Activated CD4-positive, alpha-beta T cell treated with anti-CD3 and anti-CD28 coated beads, Interleukin-2, amount 50 U/mL, for 16 hours (primary cell): ENCODE measurements at places on chromosomes 7 and 10.

- no peak for DNase-seq
These were observed 4.4 kb downstream of the NACAD start for GRCh38 chr7:45084336-45084735.

DNA sequence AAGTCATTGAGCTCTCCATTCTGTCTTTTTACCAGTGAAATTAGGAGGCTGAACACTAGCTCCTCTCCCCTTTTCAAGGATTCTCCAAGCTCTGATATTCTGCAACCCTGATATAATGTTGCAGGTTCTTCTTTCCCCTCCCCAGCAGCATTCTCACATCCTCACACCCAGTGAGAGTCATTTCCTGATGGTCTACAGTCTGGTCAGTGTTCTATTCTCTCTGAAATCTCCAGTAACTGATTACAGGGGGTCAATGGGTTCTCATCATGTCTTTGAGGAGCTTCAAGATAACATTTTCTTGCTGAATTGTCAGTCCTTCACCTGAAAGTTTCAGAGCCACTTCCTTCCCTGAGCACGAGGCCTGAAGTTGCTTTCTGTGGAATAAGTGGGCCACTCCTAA lies 299.4 kb downstream of the PTEN start:
- DNase-seq = no peak

DNA sequence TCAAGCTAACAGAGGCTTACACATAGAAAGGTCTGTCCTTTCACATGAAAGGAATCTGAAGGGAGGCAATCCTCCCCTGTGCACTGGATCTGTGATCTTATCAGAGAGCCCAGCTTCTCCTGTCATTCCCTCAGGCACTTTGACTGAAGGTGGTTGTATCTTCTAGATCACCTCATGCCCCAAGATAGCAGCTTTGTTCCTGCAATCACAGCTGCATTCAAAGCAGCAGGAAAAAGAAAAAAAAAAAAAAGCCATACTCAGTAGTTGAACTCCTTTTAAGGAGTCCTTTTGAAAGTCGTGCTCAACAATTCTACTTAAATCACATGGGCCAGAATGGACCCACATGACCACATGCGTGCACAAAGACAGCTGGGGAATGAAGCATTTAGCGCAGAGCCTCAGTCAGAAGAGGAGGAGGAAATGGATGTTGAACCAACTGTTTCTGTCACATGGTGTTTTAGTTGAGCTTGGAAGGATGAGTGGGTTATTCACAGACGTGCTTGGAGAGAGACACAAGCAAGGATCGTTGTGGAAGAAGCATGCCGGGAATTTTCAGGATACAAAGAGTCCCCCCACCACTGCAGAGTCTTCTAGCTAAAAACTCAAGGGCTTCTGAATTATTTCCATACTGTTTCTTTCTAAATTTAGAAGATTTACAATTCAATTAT lies 13.0 kb upstream of the PFKP start:
- DNase-seq = no peak

GRCh38 chr10:68075550-68076004 lies 494 bp upstream of the HERC4 start:
- no peak for DNase-seq

DNA sequence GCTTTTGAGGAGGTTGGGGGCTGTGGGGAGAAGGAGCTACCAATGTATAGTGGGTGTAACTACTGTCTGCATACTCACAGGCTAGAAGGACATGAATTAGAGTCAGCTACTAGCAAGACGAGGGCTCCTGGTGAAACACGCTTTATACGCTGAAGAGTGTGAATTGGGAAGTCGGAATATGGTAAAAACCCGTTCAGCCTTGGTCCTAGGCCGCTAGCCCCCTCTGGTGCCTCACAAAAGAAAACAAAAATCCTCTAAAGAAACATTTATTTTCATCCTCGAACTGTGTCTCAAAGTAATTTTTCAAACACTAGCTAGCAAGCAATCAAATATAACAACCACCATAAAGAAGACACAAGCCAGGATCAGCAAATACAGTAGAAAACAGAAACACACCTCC lies 338.1 kb upstream of the SEMA3C start:
- DNase-seq = no peak

DNA sequence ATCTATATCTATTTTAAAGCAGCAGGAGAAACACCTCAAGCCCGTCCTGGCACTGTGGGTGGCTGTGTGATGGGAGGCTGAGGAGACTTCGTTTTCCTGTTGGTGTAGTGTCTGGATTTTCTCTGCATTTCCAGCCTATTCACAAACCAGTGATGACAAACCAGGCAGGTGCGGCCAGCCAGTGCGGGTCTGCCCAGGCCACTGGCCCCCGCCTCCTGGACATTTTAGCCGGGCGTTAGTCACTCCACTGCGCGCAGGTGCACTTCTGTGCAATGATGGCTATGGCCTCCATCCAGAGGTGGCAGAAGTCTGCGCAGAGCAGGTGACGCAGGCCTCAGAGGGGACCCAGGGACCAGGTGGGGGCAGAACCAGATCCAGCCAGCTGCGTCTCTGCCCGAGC lies 64.9 kb upstream of the PITRM1 start:
- no peak for DNase-seq
